ENCODE measurements at places on chromosomes 6 and 20.
A peak's percentile ranks its signal among the peaks of the same experiment; 100 is the strongest.

- DNase-seq, result no peak
Observed at GRCh38 chr20:10924644-10925201, 250.9 kb upstream of the JAG1 start.

GRCh38 chr6:149190224-149190831, 127.2 kb upstream of the TAB2 start:
- peak; percentile 38 for DNase-seq

DNA sequence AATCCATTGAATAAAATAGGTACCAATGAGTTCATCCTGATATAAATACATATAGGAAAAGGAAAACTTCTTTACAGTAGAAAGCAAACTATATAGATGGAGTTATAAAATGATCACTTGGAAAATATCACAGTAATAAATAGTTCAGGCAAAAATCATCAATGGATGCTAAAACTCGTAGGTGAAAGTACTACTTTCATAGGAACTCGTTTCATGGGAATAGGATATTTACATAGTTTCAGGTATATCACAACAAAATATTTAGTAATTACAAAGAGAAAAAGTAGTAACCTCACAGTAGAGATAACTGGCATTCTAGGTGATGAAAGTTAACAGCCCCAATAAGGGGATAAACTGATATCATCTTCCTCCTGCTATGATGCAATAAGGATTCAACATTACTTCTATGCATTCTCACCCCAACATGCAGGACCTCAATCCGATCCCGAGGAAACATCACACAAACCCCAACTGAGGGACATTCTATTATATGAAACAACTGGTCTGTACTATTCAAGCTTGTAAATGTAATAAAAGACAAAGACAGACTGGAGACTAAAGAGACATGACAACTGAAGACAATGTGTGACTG, 13.7 kb downstream of the DDO start:
- no peak for DNase-seq

DNA sequence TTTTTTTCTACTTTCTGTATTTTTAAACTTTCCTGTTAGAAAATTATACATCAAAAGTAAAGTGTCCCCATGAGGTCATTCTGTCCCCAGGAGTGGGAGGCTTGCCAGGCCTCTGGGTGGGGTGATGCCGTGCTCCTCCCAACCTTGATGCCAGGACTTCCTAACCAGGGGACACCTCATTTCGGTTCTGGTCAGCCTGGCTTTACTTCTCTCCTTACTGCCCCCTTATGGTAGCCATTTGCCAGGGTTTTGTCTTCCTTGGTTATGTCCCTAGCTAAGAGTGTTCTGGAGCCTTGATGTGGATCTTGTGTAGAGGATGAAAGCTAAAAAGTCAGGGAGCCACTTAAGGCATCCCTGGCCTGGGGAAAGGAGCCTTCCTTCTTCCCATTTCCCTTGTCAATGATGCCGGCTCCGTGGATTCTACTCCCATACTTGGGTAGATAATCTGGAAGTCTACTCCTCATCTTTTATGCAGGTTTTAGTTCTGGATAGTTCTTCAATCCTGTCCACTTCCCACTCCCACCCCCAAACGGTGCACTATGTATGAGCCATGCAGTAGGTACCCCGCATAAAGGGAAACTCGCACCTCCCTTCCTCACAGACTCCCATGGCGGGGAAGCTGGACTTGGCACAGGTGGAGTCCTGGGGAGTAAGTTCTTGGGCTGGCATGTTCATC, 164.1 kb upstream of the SALL4 start:
- DNase-seq, result peak; percentile 32

- no peak for DNase-seq
Observed at GRCh38 chr6:52641826-52642225, 29.1 kb upstream of the TMEM14A start.

- no peak for DNase-seq
Observed at GRCh38 chr6:144123421-144123820, 26.9 kb upstream of the STX11 start.

Measured in left ventricle myocardium superior (tissue), 1 donor.